Activated CD4-positive, alpha-beta T cell treated with anti-CD3 and anti-CD28 coated beads, Interleukin-2, amount 50 U/mL, for 24 hours (primary cell): ENCODE measurements at places on chromosomes 6 and 20.

GRCh38 chr20:57412347-57413029 is 21.3 kb downstream of the RBM38 start:
- no peak for DNase-seq

DNA sequence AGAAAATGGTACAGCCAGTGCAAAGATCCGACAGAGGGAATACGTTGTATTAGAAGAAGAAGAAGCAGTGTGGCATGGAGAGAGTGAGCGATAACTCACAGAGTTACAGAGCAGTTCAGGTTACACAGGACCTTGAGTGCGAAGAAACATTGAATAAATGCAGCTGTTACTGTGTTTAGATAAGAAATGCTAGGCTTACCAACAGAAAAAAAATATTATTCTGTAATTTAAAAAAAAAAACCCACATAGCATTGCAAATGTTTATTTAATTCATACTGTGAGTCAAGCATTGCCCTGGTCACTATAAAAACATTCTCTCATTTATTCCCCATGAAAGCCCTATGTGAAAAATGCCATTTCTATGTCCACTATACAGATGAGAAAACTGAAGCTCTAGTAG is 373.4 kb upstream of the EPHA7 start:
- no peak for DNase-seq

GRCh38 chr6:37783025-37783855 is 36.3 kb upstream of the ZFAND3 start:
- no peak for DNase-seq

- no peak for DNase-seq
Observed at GRCh38 chr20:12255461-12255970, 337.8 kb downstream of the BTBD3 start.

DNA sequence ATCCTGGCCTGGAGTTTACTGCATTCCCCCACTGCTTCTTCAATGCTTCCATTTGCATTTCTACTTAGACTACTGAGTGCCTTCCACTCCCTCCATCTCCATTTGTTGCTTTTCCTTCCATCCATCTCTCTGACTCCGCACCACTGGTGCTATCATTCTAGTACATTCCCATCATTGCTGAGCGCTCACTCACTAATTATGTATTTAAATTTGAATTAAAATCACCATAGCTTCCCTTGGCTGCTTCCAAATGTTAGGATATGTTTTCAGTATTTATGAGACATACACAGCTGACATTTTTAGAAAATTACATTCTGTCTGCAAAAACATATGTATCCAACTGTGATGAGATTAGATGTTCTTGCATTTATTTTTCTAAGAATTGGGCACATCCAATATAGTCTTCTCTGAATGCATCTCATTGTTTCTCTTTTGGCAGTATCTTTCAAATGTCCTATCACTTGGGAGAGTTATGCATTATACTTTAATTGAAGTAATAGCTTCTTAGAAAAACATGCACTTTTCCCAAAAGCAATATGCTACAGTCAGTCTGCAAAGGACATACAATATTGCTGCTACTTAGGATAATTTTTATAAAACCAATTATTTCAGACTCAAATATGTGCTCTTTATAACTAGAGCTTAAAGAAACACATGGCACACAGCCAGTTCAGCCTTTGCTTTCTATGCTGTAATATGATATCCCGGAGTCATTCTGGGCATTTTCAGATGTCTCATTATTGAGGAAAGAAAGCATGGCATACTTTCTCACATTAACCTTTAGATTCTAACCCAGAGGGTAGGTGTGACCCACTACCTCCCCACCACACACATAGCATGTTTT is 12.1 kb upstream of the COL21A1 start:
- DNase-seq = no peak

- DNase-seq = no peak
Observed at GRCh38 chr6:139778688-139779087, 404.2 kb upstream of the CITED2 start.

- DNase-seq = no peak
Observed at GRCh38 chr20:9196110-9196509, 127.2 kb downstream of the PLCB4 start.

DNA sequence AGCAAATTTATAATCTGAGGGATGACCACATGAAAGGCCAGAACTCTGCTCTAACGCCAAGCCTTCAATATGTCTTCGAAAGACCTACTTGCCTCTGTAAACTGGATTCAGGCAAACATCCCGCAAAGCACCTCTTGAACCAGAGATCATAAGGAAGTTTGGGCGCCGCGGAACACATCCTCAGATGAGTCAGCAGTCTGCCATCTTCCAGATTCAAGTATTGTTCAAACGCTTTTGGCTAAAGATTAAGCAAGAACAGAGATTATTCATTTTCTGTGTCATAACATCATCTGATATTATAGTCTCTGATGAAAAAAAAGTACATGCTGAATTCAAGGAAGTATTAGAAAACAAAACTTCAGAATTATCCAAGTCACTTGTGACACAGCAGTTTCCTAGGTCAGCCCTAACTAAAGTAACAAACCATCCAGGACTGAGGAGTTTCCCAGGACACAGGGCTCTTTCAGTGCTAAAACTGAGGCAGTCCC is 20.8 kb downstream of the TBC1D7 start:
- no peak for DNase-seq

DNA sequence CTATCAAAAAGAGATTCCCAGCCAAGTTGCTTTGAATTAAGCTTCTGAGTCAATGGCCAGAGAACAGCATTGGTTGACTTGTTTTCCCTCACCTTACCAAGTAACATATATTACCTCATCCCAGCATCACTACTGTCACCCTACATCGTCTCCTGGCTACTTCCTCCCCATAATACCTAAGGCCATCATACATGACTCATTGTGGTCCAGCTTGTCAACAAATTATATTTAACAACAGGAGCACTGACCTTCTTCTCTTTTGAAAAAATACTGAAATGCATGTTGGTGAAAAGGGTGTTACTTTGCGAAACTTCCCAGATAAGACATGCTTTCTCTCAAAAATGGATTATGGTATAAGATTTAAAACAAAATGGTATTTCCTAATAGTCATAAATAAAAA is 106.9 kb downstream of the TBX18 start:
- DNase-seq = no peak

DNA sequence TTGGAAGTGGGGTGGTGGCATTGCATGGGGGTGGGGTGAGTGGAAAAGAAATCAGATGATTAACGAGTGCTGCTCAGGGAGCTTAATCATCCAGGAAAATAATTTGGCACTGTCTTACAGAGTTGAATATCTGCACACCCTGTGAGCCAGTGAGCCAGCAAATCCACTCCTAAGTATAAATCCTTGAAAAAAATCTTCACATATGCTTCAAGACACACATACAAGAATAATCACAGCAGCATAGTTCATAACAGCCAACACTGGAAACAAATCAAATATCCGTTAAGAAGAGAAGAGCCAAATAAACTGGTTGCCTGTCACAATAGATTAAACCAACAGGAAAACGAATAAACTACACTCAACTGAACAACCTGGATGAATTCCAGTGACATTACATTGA is 62.8 kb downstream of the SAMD3 start:
- no peak for DNase-seq

GRCh38 chr6:128492386-128492785 is 28.0 kb downstream of the PTPRK start:
- no peak for DNase-seq

DNA sequence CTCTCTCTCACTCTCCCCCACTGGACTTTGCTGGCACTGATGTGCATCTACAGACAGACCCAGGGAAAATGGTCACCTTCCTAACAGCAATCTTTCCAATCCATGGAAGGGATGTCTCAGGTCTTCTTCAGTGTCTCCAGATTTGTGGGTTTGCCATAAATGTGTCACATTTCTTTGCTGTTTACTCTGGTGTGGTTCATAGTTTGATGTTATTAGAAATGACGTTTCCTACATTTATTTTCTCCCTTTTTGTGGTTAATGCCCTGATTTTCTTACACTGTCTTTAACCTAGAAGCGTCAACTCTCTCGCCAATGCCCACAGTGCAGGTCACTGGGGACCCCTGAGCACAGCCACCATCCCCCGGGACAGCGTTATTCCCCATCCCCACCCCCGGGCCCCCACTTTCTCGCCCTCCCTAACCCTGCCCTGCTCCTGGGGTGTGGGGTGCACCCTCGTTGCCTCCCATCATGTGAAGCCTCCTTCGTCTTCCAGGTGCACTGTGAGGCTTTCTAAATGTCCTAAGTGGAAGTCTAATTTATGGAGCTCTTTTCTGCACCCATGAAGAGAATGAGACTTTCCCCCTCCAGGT is 86.5 kb downstream of the YTHDF1 start:
- no peak for DNase-seq

- DNase-seq = no peak
Observed at GRCh38 chr6:98824902-98825599, 9.3 kb upstream of the POU3F2 start.

DNA sequence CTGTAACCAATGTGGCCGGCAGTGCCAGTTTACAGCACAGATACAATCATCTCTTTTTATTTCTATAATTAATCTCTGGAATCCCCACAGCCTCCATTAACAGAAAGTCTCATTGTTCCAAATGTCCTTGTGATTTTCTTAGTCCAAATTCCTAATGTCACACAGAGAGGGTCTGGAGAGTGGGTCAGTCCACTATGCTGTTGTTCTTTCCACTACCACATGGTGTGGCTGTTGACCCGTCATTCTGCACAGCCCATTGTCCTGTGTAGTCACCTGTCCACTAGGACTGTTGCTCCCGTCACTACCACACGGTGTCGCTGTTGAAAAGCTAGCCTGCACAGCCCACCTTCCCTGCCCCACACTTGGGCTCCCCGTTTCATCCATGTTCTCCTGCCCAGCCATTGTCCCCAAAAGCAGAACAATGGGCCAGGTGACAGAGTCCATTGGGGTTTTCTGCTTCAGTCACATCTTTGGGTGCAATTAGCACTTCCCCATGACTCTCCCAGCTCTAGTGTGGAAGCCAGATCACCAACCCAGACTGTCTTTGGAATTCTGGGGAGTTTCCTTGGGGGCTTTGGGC is 8.6 kb upstream of the LBP start:
- no peak for DNase-seq

- DNase-seq = no peak
Observed at GRCh38 chr6:82337688-82338257, 25.8 kb upstream of the TPBG start.

DNA sequence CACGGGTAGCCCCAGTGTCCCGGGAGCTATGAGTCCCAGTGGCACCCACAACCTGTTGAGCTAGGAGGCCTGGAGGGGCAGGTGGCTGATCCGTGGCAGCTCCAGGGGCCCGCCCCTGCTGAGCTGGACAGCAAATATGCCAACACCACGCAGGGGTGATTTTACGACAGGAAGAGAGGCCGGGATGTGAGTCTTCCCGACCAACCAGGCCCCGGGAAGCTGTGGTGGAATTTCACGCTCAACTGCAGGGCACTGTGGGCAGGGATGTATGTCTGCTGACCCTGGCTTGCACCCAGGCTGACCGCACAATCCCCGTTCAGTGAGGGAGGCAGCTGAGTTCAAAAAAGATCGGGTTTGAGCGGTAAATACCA is 183.9 kb downstream of the ERMARD start:
- no peak for DNase-seq

GRCh38 chr6:3707024-3707423 is 44.5 kb downstream of the PXDC1 start:
- DNase-seq = no peak

DNA sequence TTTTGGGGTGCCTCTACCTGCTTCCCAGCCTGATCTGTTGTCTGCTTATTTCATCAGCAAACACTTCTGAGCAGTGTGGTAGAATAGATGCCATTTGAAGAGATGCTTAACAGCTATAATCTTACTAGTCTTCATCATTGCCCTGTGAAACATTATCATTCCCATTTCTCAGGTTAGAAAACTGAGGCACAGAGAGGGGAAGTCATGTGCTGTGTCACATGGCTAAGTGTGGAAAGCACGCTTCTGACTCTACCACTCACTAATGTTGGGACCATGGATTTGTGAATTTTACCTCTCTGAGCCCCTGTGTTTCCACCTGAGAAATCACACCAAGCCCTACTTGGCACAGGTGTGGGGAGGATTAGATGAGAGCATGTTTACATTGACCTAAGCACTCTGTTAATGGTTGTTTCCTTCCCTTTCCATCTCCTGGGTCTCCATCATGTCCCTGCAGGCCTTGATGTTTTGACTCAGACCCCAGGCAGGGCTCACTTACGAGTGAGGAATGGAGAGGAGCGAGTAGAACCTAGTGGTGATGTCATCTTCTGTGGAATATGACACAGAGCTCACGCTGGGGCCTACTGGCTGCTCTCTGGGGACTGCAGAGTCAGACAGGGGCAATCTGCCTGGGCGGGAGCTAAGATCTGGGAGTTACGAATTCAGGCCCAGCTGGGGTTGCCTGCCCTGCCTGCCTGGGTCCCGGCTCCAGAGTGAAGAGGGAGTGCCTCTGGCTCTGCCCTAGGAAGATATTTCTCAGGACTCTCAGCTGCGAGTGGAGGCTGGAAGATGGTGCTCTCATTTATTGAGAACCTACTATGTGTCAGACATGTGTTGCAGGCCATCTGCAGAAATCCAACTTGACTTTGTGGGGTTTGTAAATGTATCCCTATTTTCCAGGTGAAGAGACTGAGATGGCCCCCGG is 64.3 kb downstream of the CDH22 start:
- no peak for DNase-seq
